ENCODE measurements at places on chromosomes 5 and 9.

DNA sequence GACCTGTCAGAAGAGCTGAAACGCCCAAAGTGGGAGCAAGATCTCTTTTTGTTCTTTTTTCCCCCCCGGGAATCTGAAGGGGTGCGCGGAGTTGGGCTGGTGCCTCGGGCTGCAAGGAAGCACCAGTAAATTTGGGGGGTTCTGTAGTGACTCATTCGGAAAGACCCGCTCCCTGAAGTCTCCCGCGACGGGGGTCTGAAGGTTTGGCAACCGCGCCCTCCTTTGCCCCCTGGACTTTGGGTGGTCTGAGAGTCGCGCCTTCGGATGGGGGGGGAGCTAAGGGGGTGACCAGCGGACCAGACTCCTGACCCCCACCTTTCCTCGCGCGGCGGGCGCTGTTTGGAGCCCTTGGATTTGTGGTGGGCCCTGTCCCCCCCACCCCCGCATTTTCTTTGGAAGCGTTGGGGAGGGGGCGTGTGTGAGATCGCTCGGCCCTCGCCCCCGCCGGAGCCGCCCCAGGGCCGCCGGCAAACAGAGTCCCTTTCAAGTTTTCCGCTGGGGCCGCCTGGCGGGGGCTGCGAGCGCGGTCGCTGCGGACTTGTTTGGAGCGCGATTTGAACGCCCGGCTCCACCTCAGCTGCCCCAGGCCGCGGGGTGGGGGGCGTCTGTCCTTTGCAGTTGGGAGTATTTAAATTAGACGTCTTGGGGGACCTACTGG lies 2.0 kb downstream of the CXXC5 start:
- no peak for DNase-seq

GRCh38 chr5:5383461-5383860 lies 39.0 kb upstream of the ICE1 start:
- DNase-seq: no peak

GRCh38 chr9:113548221-113549041 lies 84.9 kb downstream of the RGS3 start:
- no peak for DNase-seq

GRCh38 chr5:138840103-138840502 lies 35.0 kb downstream of the LRRTM2 start:
- DNase-seq: no peak

DNA sequence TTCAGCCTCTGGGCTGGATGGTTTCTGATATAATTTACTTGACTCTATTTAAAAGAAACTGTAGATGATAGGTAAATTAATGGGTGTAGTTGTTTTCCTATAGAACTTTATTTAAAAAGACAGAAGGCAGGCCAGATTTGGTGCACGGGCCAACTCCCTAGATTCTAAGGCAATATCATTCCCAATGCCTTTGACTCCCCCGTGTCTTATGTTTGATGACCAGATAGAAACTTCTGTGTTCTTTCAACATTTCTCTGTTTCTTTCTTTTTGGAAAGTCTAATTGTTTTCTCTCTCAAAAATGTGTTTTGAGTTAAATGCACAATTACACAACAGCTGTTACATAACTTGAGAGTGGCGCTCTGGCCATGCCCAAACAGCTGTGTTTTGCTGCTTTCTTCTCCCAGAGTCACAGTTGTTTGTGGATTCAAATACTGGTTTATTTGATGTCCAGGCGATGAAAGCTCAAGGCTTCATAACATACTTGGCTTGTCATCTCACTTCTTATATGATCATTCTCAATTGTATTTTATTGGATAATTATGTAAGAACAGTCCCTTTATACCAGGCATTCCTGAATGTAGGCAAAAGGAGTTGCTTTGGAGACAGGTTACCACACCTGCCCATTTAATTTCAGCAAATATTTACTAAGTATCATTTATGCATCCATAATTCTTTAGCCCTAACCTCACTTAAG lies 1.7 kb upstream of the ALDH1A1 start:
- DNase-seq: no peak

GRCh38 chr9:124312290-124313265 lies 54.8 kb downstream of the NEK6 start:
- no peak for DNase-seq

- no peak for DNase-seq
Observed at GRCh38 chr5:74371621-74372020, 268.9 kb downstream of the ENC1 start.

DNA sequence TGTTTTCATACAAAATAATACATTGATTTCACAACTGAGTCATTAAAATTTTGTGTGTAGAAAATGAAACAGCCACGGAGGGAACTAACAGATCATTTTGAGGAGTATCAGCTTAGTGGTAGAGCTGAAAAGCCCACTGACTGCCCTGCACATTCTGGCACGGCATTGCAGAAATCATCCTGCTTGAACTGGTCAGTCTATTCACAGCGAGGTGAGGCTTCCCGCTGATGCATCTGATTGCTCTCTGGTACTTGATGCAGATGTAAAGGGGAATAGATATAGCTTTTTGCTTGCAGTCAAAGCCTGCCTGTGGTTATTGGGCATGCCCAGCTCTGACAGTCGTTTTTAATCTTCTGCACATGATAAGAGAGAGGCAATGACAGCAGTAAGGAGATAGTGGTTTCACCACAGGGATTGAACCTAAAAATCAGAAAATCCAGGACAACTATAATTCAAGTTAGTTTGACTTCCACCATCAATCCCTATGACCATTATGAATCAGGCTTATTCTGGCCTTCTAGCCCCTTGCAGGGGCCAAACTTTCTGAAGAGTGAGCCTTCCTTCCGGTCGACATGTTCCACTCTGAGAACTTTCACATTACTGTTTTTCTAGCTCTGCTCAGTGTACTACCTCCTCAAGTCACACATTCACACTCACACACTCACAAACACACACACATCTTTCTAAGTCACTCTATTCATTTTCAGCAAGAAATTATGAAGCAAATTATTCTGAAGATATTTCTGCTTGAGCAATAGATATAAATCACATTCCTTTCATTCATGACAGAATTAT lies 782.8 kb upstream of the NUDT12 start:
- DNase-seq: no peak

DNA sequence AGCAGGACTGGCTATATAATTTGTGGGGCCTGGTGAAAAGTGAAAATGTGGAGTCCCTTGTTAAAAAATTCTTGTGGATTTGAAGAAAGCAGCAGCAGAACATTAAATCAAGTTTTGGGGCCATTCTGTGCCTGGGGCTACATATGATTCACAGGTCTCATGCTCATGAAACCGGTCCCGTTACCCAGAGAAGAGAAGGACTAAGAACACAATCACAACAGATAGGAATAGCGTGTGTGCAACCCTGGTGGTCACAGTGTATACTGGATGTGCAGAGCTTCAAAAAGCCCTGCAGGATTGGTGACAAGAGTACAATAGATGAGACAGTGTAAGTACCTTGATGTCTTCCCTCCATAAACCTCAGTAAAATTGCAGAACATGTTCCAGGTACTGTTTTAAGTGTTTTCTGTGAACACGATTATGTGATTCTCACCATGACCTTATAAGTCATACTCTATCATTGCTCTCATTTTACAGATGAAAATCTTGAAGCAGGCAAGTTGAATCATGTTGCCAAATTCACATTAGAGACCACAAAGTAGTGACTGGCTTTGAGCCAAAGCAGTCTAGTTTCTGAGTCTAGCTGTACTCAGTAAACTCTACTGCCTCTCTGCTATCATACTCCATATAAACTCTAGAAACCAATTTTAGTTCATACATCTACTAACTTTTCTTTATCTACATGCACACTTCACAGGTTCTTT lies 636.5 kb downstream of the TAF11L14 start:
- DNase-seq: no peak

DNA sequence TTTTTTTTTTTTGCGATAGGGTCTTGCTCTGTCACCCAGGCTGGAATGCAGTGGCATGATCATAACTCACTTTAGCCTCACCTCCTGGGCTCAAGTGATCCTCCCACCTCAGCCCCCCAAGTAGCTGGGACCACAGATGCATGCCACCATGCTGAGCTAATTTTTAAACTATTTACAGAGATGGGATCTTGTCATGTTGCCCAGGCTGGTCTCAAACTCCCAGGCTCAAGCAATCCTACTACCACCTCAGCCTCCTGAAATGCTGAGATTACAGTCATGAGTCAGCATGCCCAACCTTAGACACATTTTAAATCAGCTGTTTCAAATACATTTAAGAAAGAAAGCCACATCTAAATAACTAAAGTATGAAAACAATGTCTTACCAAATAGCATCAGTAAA lies 439.0 kb downstream of the EBF1 start:
- DNase-seq: no peak

DNA sequence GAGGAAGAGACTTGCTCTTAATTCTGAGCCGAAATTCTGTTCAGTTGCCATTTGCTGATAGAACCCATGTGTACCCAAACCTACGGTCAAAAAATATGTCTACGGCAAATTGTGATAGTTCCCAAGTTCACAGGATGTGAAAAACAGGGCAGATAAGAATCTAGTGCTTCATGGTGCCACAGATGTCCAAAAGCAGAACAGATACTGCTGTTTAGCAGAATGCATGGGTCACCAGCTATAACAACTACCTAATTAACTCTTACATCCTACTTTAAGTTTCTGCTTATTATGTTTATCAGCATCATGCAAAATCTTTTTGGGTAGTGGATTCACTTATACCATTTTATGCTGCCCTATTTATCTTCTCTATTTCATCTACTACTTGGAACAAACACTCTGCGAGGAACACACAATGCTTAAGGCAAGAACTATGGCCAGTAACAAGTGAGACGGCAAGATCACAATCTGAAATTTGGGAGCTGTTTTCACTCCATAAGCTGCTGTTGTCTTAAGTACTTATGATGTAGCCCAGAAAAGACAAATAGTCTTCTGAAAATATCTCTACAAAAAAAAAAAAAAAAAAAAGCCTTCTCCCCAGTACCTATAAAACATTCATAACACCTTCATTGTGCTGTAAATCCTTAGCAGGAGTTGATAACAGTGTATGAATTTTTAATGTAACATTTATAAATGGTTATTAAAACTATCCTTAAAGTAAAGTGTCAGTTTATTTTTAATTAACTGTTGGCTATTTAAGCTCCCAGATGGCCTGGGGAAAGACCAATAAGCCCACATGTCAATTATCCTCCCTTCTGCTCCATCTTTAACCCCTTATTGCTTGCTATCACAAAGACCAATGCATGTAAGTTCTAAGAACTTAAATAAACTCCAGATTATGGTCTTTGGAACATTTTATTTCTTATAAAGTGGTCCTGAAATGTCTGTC lies 232.3 kb downstream of the TLR4 start:
- DNase-seq: no peak

DNA sequence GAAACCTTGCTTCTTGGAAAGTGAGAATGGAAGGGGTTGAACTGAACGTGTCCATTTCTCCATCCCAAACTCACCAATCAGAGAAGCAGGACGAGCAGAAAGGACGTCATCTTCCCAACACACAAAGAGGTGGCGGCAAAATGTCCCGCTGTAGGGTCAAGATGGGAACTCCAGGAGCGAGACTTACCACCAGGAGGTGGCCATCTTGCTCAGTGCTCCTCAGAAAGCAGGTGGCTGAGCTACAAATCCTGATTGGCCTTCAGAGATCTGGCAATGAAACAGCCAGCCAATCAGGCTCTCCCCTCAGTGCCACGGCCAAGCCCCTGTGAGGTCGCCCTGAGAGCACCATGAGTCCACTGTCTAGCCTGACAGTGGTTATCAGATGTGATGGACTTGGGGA lies 259.0 kb downstream of the NDUFS4 start:
- DNase-seq: no peak

GRCh38 chr9:119905724-119906123 lies 536.5 kb upstream of the BRINP1 start:
- DNase-seq: no peak

DNA sequence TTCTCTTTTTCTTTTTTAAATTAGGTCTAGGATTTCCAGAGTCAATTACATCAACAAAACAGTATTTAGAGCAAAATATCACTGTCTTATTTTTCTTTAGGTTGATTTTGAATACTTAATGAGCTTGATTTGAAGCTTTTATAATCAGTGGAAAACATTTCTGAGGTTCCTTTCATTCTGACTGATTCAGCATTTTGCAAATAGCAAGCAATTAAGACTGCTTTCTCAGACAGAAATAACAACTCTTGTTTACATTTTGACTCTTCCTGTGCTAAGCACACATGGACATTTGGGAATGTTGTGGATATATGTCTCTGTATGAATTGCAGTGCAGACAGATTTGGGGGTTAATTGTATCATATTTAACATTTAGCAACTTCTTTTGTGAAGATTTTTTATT lies 22.2 kb upstream of the MCCC2 start:
- DNase-seq: no peak

DNA sequence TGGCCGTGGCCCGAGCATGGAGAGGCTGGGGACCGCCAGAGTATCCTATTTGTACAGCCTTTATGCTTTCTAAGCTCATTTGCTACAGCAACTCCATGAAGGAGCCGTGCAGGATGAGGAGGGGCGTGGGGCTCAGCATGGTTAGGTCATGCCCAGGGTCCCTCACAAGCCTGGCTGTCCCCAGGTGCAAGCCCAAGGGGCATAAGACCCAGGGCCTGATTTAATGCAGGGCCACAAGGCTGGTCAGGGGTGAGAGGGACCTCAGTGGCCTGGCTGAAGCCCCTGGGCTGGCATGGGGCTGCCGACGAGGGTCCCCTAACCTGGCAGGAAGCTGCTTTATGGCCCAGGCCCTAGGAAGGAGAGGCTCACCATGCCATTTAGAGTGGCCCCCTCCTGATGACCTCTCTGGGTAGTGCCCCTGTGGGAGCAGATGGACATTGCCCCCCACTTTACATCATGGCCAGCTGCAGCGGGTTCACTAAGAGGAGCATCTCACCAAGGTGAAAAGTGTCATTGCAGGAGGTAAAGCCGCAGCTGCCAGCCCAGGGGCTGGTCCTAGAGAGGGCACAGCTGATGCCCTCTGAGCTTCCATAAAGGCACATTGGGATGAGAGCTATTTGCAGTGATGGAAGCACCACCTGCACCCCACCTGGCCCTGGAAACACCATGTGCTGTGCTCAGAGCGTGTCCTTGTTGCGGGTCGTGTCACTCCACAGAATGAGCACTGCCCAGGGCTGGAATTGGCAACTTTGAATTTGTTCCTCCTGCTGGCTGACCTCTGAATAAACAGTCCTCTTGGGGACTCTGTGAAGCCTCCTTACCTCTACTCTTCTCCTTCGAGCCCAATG lies 58.9 kb downstream of the ZNF618 start:
- no peak for DNase-seq

GRCh38 chr5:110634475-110634874 lies 92.0 kb downstream of the TMEM232 start:
- DNase-seq: no peak

GRCh38 chr5:108016101-108016500 lies 345.4 kb upstream of the EFNA5 start:
- DNase-seq: no peak

GRCh38 chr5:58294598-58295305 lies 165.1 kb downstream of the PLK2 start:
- DNase-seq: no peak

DNA sequence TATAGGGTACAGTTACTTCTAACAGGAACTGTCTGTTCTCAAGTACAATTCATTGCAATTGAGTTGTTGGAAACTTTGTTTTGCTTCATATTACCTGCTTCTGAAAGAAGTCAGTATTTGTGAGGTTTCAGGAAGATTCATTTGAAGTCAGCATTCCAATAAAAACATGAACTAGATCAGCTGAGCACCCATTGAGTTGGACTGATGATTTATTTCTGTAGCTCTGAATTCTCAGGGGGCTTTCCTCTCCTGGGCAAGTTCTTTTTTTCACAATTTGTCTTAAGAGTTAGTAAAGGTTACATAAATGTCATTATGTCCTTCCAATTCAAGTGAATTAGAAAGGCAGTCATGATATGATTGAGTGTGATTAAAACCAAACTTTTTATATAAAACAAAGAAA lies 16.2 kb upstream of the KIF2A start:
- DNase-seq: no peak

GRCh38 chr9:96574931-96575351 lies 44.7 kb downstream of the CDC14B start:
- DNase-seq: no peak
